Mesenchymal stem cell (in vitro differentiated cells and primary cell): ENCODE measurements at places on chromosomes 13 and 19.

DNA sequence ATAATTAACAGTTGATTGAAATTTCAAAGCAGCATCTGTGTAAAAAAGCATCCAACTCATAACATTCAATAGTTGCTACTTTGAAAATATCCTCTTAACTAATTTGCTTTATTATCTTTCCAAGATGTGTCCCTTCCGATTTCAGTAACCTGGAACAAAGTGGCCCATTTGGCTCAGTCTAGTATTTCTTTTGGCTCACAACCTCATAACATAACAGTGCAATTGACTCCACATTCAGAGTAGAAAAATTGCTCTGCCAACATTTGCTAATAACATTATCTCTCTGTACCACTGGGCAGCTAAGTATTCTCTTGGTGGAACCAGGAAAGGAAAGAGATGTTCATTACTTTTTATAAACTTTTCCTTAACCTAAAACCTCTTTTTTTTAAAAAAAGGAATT is 571.1 kb upstream of the ARGLU1 start:
- no peaks in the 10 kb centered on the region for H3K36me3 ChIP-seq
- H3K27ac ChIP-seq: no peak overlapping the region
- DNase-seq: no peak
- H3K27me3 ChIP-seq: no peaks in the 10 kb centered on the region

- H3K27ac ChIP-seq: no peak overlapping the region
- no peaks in the 10 kb centered on the region for H3K36me3 ChIP-seq
- DNase-seq: no peak
- H3K27me3 ChIP-seq: no peaks in the 10 kb centered on the region
- H3K4me3 ChIP-seq: no peak overlapping the region
- no peaks in the 10 kb centered on the region for H3K4me1 ChIP-seq
Measured at GRCh38 chr13:97215325-97215724, 6.8 kb upstream of the MBNL2 start.

- H3K27ac ChIP-seq: no peak overlapping the region
- DNase-seq: peak; percentile 57
- H3K36me3 ChIP-seq: no peaks in the 10 kb centered on the region
- no peak overlapping the region for H3K4me3 ChIP-seq
- H3K27me3 ChIP-seq: no peaks in the 10 kb centered on the region
Measured at GRCh38 chr13:48660361-48661076, 6.8 kb downstream of the CYSLTR2 start.

DNA sequence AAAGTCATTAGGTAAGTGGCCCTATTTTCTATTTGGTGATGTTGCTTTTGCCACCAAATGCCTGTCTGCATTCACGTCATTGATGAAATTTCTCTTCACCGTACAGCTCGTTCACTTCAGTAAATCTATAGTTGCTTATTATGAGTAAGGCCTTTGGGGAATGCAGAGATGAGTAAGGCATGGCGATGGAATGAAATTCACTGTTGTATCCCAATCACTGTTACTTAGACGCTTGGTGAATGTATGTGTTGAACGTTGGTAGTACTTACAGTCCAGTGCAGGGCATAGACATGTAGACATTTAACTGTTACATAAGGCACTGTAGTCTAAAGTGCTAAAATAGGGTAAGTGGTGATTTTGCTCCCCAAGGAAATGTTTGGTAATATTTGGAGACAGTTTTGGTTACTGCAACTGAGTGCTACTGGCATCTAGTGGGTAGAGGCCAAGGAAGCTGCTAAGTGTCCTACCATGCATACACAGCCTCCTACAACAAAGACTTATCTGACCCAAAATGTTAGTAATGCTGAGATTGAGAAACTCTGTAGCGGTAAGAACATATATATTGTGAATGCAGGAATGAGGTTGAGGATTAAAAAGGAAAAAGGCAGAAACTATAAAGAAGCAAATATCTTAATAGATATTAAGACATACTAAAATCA is 5.8 kb downstream of the AKAP11 start:
- H3K4me1 ChIP-seq: peaks cover 3% of the 10 kb centered on the region
- peak; percentile 41 for DNase-seq
- no peak overlapping the region for H3K27ac ChIP-seq
- H3K27me3 ChIP-seq: no peaks in the 10 kb centered on the region

GRCh38 chr13:90336507-90336906 is 1011.0 kb upstream of the MIR17HG start:
- DNase-seq: no peak
- no peaks in the 10 kb centered on the region for H3K4me1 ChIP-seq
- H3K4me3 ChIP-seq: no peak overlapping the region
- no peaks in the 10 kb centered on the region for H3K36me3 ChIP-seq
- no peaks in the 10 kb centered on the region for H3K27me3 ChIP-seq

DNA sequence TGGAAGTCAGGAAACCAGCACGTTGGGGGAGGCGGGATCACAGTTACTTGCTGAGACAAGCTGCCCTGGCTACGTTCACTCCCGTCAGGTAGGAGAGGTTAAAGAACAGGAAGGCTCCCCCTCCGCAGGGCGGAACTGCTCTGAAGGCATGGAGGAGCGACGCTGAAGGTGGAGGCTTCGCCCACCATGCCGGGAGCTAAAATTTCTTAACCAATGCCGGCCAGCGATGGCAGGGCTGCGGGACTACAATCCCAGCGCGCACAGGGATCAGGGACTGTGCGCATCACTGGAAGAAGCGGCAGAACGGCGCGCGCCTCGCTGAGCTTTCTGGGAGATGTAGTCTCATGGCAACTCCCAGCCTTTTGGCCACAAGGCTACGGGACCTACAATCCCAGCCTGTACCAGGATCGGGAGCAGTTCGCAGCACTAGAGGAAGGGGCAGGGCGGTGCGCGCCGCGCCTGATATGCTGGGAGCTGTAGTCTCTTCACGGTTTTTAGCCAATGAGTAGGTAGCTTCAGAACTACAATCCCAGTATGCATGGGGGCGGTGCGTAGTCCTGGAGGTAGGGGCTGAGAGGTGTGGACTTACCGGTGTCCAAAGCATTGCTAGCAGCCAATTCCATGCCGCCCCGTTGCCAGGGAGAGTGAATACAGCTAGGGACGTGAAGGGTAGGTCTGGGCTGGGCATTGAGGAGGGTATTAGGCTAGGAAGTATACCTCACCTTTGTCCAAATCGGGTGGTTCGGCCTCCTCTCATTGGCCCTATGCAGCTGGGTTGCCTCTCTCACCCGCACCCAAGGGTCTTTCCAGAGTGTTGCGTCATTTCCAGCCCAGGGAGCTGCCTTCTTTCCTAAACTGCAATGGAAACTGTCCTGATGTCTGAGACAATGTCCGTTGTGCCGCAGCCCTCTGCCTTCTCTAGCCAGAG is 12.8 kb upstream of the ZNF682 start:
- H3K4me1 ChIP-seq: peaks cover 5% of the 10 kb centered on the region
- no peaks in the 10 kb centered on the region for H3K36me3 ChIP-seq
- H3K27ac ChIP-seq: peak overlapping the region; percentile 57
- peak overlapping the region; percentile 67 for H3K4me3 ChIP-seq

GRCh38 chr19:12935071-12935470 is 1.6 kb upstream of the FARSA start:
- peaks cover 14% of the 10 kb centered on the region for H3K36me3 ChIP-seq
- DNase-seq: no peak
- H3K27me3 ChIP-seq: no peaks in the 10 kb centered on the region
- H3K27ac ChIP-seq: no peak overlapping the region
